ENCODE measurements at places on chromosomes 11 and 22.

- no peak for DNase-seq
Measured at GRCh38 chr11:113339929-113340589, 25.7 kb downstream of the TTC12 start.

DNA sequence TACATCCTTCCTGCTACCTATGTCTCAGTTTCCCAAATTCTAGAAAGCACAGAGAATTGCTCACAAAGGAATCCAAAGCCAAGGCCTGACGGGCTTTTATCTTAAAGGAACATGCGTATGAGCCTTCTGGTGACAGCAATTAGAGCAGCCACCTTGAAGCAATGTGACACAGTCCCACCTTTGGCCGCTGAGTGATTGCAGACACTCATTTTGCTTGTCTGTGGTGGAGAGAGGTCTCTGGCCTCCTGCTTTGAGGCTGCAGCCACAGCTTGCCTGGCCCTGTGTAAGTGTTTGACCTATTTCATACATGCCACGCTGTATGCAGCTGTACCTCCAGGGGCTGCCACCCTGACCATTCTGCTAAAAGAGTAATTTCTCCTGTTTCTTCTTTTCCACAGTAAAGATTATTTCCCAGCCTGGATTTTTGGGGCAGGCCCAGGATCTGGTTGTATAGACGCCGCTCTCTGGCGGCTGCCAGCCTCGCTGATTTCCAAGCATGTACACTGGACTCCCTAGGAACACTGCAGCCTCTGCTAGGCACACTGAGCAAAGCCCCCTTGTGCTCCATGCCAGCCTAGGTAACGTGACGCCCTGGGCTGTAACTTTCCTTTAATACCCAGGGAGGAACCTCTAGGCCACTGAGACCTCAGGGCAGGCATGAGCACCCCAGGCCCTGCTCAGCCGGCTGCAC, 1.1 kb upstream of the TMA7B start:
- no peak for DNase-seq

DNA sequence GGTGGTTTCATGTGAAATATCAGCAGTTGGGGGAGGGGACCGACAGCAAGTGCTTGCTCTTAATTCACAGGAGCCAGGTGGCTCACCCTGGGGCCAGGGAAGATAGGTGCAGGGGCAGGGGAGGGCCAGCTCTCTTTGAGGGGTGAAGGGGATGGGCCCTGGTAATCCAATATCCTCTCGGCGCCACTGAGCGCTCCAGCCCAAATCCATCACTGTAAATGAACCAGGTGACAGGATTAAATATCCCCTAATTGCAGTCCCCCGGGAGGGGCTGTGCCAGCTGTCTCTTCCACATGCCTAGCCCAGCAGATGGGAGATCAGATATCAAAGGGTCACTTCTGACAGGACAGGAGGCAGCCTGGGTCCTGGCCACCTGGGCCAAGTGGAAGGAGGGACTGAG, 531.8 kb upstream of the CADM1 start:
- DNase-seq = no peak

- DNase-seq = no peak
Measured at GRCh38 chr22:23698094-23698493, 7.3 kb downstream of the RGL4 start.

DNA sequence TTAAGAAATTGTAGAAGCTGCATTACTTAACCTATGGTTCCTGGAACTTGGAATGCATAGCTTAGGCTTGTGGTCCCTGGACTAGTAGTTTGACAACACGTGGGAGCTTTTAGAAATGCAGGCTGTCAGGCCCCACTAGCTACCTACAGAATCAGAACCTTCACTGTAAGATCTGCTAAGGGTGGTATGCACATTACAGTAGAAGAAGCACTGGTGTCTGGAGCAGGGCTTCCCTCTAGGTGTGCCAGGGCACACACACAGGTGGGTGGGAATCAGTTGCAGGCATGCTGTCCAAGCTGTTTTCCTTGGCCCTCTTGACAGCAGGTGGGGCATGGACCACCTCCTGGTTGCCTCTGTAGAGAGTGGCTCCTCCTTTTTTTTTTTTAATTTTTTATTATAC, 8.8 kb downstream of the NNMT start:
- no peak for DNase-seq

DNA sequence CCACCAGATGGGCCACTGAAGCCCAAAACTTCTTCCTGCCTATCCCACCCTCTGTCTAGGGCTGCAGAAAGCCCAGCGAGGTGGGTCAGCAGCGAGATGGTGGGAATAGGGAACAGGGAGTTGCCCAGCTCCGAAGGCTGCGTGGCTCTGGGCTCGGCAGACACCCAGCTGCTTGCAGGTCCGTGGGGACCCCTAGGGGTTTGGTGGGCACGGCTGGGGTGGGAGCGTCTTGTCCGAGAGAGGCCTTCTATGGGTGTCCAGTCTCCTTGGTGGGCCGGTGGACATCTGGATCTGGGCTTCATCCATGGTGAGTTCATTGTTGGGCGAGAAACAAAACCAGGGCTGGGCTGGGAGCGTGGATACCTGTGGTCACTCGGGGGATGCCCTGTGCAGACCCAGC, 1211.0 kb downstream of the BRD1 start:
- no peak for DNase-seq

DNA sequence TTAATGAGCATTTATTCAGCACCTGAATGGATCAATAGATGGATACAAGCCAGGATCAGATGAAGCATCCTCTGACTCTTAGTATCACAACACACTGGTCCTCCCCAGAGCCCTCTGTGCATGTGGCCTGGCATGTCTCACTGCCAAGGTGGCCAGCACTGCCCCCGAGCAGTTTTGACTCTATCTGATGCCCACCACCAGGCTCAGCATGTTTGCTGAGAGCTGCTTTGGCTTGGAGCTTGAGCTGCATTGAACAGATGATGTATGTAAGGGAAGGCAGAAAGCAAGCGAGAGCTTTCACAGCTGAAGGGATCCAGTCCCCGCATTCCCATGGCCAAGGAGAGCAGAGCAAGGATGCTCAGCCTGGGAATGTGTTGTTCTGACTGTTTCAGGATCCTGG, 320.3 kb downstream of the BUD13 start:
- no peak for DNase-seq

GRCh38 chr22:19567157-19568009, 43.2 kb upstream of the CLDN5 start:
- peak; percentile 71 for DNase-seq

DNA sequence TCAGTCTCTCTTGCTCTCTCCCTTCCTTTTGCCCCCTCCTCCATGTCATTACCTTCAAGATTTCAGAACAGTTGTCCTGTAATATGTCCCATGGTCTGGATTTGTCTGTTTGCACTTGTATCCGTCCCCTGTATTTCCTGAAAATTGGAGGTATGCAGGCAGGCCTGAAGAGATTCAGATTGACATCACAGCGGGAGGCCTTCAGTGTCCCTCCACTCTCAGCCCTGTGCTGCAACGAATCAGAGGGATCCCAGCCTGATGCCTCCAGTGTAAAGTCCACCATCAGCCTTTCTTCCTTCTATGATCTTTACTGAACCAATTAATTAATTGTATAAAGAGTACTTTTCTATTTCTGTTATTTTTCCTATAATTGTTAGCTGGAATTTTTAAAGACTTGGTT, 57.3 kb downstream of the ELMOD1 start:
- no peak for DNase-seq

- DNase-seq = no peak
Measured at GRCh38 chr22:30481711-30482110, 9.9 kb upstream of the SEC14L3 start.

GRCh38 chr22:23520863-23521440, 59.1 kb downstream of the IGLL1 start:
- DNase-seq = peak; percentile 58

GRCh38 chr11:1921574-1922141, 2.2 kb downstream of the TNNT3 start:
- peak; percentile 67 for DNase-seq

- DNase-seq = no peak
Measured at GRCh38 chr11:6843670-6844069, 1.8 kb upstream of the OR10A5 start.

DNA sequence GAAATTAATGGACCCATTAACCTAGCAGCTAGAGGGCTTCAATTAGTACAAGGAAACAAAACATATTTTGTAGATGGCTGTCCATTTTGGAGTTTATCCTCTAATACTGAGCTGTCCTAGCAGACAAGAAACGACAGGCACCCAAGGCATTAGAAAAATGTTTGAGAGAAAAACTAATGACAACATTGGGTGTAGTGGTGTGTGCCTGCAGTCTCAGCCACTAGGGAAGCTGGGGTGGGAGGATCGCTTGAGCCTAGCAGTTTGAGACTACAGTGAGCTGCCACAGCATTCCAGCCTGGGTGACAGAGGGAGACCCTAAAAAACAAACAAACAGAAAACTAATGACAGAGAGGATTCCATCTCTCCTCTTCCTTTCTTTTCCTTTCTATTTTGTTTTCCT, 1.5 kb downstream of the A4GALT start:
- no peak for DNase-seq

GRCh38 chr11:100188137-100188783, 498.8 kb upstream of the ARHGAP42 start:
- no peak for DNase-seq

All from heart right ventricle (tissue), 16 donors.